IMR-90 (cell line): ENCODE measurements at places on chromosomes 6 and 20. TPM values are rescaled to one million over a fixed set of nuclear protein-coding genes. Genes with fewer than 3 reads are reported as not detected.

The C6orf52 gene
- not detected in 2 replicates for total RNA-seq

DNA sequence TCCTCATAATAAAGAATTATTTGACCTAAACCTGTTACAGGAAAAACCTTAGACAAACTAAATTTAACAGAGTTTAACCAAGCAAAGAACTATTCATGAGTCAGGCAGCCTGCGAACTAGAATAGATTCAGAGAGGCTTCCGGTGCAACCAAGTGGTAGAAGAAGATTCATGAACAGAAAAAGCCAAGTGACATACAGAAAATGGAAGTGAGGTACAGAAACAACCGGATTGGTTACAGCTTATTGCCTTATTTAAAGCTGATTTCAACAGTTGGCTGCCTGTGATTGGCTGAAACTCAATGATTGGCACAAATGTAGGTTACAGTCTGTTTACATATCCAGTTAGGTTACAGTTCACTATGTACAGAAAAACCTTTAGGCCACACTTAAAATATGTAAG is 10.1 kb downstream of the PPP1R3G start:
- H3K4me1 ChIP-seq, result peaks cover 5% of the 10 kb centered on the region; the same call in 1 of the 2 replicates
- no peaks in the 10 kb centered on the region for H3K36me3 ChIP-seq
- H3K4me3 ChIP-seq, result no peak overlapping the region
- H3K27ac ChIP-seq, result no peak overlapping the region

DNA sequence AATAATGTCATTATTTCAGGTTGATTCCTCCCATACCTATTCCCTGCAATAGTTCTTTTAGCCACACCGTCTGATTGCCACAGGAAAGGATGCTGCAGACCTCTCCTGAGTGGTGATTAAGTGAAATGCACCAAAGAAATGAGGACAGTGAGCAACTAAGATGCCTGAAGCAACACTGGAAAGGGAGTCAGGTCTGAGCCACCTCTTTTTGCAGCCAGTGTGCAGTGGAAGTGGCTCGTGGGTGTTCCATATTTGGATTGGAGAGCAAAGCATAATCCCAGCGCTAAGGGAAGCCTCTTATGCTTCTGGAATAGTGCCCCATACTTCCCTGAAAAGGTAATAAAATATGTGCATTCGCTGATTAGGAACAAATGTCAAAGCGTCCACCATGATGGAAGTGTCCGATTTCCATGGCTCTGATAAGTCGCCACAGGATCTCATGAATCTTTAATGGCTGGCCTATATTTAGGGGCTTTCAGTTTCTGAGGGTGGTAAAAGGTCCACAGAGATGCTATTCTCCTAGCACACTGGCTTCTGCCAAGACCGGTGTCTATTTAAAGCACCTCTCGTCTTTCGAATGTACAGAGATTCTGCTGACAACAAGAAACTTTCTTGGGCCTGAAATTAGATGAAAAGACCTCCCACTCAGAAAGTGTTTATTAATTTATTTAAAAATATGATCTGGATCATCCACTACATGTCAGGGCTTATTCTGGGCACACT is 253.9 kb downstream of the SLC24A3 start:
- H3K27ac ChIP-seq, result no peak overlapping the region
- no peak overlapping the region for H3K4me3 ChIP-seq
- no peaks in the 10 kb centered on the region for H3K36me3 ChIP-seq
- no peaks in the 10 kb centered on the region; the same call in 1 of the 2 replicates for H3K27me3 ChIP-seq
- no peak for DNase-seq
- no peaks in the 10 kb centered on the region for H3K4me1 ChIP-seq

GRCh38 chr20:64090165-64090564 is 6.0 kb upstream of the LKAAEAR1 start:
- H3K4me1 ChIP-seq, result no peaks in the 10 kb centered on the region
- peaks cover 43% of the 10 kb centered on the region for H3K27me3 ChIP-seq
- H3K27ac ChIP-seq, result no peak overlapping the region
- H3K4me3 ChIP-seq, result no peak overlapping the region
- no peak for DNase-seq

DNA sequence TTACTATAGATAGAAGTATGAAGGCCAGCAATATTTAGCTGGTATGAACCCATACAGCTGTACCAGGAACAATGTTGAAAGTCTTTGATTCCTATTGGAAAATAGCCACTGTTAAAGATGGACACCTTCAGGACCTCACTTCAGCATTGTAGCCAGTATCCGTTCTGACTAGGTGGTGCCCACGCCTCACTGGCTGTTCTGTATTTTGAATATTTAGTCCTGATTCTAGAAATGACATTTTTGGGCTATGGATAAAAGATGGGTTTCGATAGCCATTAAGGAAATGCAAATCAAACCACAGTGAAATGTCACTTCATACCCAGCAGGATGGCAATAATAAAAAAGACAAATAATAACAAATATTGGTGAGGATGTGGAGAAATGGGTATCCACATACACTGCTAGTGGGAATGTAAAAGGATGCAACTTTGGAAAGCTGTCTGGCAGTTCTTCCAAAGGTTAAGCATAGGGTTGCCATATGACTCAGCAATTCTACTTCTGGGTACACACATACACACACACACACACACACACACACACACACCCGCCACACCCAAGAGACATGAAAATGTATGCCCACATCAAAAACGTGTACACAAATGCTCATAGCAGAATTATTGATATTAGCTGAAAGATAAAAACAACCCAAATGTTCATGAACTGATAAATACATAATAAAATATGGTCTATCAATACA is 56.8 kb downstream of the UTRN start:
- no peak overlapping the region for H3K27ac ChIP-seq
- no peak overlapping the region for H3K4me3 ChIP-seq
- no peaks in the 10 kb centered on the region for H3K27me3 ChIP-seq
- no peak for DNase-seq
- H3K36me3 ChIP-seq, result no peaks in the 10 kb centered on the region; the same call in 1 of the 2 replicates
- H3K4me1 ChIP-seq, result peaks cover 3% of the 10 kb centered on the region

DNA sequence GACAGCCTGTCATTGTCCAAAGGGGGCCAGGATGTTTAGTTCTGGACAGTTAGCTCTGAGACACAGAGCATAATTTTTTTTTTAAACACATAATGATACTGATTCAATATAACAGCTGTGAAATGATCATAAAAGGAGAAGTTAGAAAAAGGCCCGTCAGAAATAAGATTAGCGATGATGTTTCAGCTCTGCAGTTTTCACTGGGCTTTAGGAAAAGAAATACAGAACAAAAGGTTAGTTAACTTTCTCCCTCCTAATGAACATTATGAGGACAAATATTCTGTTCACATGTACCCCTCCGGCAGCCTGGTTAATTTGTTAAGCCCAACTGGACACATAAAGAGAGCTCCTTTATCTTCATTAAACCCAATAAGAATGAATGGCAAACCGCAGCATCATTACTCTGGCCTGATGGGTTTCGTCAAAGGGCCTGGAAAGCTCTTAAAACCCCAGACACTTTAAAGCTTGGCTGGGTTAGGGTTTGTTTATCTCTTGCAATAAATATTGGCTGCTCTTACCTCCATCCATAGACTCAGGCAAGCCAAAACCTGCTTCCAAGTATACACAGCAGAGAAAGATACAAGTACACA is 394.6 kb downstream of the KIF16B start:
- DNase-seq, result no peak
- H3K36me3 ChIP-seq, result no peaks in the 10 kb centered on the region
- H3K27me3 ChIP-seq, result no peaks in the 10 kb centered on the region
- H3K4me1 ChIP-seq, result no peaks in the 10 kb centered on the region

DNA sequence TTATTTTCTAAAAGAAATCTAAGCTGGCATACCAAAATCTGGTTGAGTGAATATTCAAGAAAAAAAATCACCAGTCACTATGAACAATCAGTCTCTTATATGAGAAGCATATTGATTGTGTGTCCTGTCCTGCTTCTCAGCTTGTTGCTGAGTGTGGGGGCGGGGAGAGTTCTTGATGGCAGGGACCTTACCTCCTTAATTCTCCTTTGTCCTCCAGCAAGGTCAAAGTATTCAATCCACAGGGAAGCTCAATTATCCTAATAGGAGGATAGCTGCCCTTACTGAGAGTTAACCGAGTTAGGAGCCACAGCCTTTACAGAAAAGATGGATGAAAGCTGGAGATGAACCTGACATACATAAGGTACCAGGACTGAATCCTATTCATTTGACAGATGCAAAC is 154.0 kb downstream of the LY86 start:
- no peak overlapping the region for H3K4me3 ChIP-seq
- no peak overlapping the region for H3K27ac ChIP-seq
- peaks cover 4% of the 10 kb centered on the region for H3K27me3 ChIP-seq
- peaks cover 4% of the 10 kb centered on the region; the same call in 1 of the 2 replicates for H3K4me1 ChIP-seq
- H3K36me3 ChIP-seq, result no peaks in the 10 kb centered on the region

- no peak overlapping the region for H3K27ac ChIP-seq
- H3K27me3 ChIP-seq, result no peaks in the 10 kb centered on the region
- no peak for DNase-seq
These were observed 65.0 kb downstream of the KIZ start for GRCh38 chr20:21190869-21191268.

DNA sequence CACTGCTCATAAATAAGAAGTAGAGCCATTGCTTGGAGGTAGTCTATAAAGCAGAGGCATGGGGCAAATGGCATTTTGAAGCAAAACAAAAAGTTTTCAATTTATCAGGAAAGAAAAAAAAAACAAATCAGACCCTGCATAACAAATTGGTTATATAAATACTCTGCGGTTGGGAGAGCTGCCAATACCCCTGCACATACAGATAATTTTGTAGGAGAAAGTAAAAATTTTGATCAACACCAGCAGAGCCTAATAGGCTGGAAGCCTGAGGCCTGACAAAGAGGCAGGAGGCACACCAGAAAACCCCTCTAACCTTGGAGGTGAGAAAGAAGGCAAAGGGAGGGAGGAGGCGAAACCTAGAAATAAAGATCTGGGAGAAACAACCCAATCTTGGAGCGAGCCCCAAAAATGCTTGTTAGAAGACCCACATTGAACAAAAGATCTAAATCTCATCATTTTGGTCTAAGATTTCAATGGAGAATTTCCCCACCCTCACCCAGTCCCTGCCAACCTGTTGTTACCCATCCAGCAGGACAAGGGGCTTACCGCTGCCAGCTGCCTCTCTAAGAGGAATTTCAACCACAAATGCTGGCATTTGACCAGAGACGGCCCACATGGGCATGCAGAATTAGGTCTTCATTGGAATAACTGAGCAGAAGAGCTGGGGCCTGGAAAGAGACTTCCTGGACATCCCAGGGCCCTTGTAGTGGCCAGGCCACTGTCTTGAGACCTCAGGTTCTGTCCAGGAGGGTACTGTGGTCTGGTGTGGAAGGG is 28.4 kb downstream of the FOXA2 start:
- H3K4me1 ChIP-seq, result no peaks in the 10 kb centered on the region
- H3K27ac ChIP-seq, result no peak overlapping the region
- no peaks in the 10 kb centered on the region for H3K36me3 ChIP-seq

GRCh38 chr20:43666376-43667328 is at the start of gene MYBL2:
Gene MYBL2, plus strand, starts transcription at chr20:43667114. Its CDS starts 170 bp downstream, at chr20:43667284.
- DNase-seq, result peak; percentile 45
- peaks cover 1% of the 10 kb centered on the region; the same call in 1 of the 2 replicates for H3K4me1 ChIP-seq
- H3K27me3 ChIP-seq, result peaks cover 3% of the 10 kb centered on the region; the same call in 1 of the 2 replicates
- H3K27ac ChIP-seq, result peak within 1 kb of the TSS; percentile 4; the same call in 1 of the 2 replicates

The C20orf141 gene
- total RNA-seq, result 0.36 TPM in 1 of 2 replicates, not detected in the other

The NHLRC1 gene
- total RNA-seq, result 0.83 and 1.1 TPM in 2 replicates

DNA sequence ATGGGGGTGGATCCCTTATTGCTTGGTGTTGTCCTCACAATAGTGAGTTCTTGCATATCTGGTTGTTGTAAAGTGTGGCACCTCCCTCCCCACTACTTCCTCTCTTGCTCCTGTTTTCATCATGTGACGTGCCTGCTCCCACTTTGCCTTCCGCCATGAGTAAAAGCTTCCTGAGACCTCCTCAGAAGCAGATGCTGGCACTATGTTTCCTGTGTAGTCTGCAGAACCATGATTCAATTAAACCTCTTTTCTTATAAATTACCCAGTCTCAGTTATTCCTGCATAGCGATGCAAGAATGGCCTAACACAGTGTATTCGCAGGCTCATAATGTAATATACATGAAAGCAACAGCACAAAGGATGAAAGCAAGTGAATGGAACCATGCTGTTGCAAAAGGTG is 28.4 kb upstream of the ANKRD60 start:
- peaks cover 4% of the 10 kb centered on the region; the same call in 1 of the 2 replicates for H3K36me3 ChIP-seq
- no peak overlapping the region for H3K27ac ChIP-seq
- DNase-seq, result no peak
- no peaks in the 10 kb centered on the region; the same call in 1 of the 2 replicates for H3K4me1 ChIP-seq

DNA sequence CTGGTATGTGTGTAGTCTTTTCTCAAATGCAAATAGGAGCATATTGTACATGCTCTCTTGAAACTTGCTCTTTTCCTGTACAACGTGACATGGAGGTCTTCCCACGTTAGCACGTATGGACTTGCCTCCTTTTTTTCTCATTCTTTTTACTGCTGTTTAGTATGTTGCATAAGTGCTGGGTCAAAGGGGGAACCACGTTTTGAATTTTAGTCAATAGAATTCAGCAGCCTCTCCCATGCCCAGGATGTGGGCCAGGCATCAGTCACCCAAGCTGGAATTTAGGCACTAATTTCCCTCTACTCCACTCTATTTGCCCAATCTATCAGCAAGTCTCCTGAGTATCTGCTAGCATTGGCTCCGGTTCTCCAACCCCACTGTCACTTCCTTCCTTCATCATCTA is 41.5 kb upstream of the RNF24 start:
- peaks cover 5% of the 10 kb centered on the region for H3K4me1 ChIP-seq
- no peak overlapping the region for H3K27ac ChIP-seq
- H3K27me3 ChIP-seq, result no peaks in the 10 kb centered on the region
- DNase-seq, result no peak
- no peaks in the 10 kb centered on the region for H3K36me3 ChIP-seq
- H3K4me3 ChIP-seq, result no peak overlapping the region

The SLC17A1 gene
- not detected in 2 replicates for total RNA-seq

- H3K4me3 ChIP-seq, result peak overlapping the region; percentile 96
- peaks cover 4% of the 10 kb centered on the region for H3K4me1 ChIP-seq
- peak overlapping the region; percentile 31 for H3K27ac ChIP-seq
- no peaks in the 10 kb centered on the region for H3K27me3 ChIP-seq
- peak; percentile 16 for DNase-seq
These were observed 796 bp upstream of the RREB1 start for GRCh38 chr6:7106752-7107577.

The EPB41L1 gene
- total RNA-seq, result 12.5 and 13.9 TPM in 2 replicates

The PREX1 gene
- total RNA-seq, result 0.56 and 0.72 TPM in 2 replicates

DNA sequence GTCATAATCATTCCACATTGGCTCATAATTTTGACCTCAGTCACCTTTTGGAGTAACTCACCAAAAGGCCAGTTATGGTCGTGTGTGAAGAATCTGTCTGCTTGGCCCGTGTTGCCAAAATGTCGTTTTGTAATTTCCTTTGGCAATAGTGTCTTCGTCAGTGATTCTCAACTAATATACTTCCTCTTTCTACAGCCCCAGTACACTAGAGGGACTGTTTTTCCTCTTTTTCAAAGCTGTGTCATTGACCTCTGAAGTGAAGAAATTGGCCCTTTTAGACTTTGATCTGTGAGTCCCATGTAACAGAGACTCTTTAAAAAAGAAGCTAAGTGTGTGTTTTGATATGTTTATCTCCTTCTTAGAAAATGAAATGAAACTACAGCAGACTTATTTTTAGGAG is 5.2 kb downstream of the FOXO3 start:
- peak; percentile 88 for DNase-seq
- H3K27ac ChIP-seq, result peak overlapping the region; percentile 21; the same call in 1 of the 2 replicates
- peaks cover 24% of the 10 kb centered on the region for H3K36me3 ChIP-seq
- no peaks in the 10 kb centered on the region for H3K27me3 ChIP-seq
- H3K4me3 ChIP-seq, result no peak overlapping the region

The RUNX2 gene
- 2.3 and 3.1 TPM in 2 replicates for total RNA-seq
